ENCODE measurements at places on chromosomes 7 and 10.

GRCh38 chr7:51255536-51256208, 60.9 kb downstream of the COBL start:
- no peaks in the 10 kb centered on the region for H3K4me1 ChIP-seq
- no peaks in the 10 kb centered on the region for H3K36me3 ChIP-seq
- no peak overlapping the region for H3K27ac ChIP-seq
- peaks cover 7% of the 10 kb centered on the region for H3K27me3 ChIP-seq
- DNase-seq = no peak
- no peak overlapping the region for H3K4me3 ChIP-seq

GRCh38 chr7:5420067-5420880, 3.4 kb downstream of the TNRC18 start:
- H3K27me3 ChIP-seq = no peaks in the 10 kb centered on the region
- no peak for DNase-seq
- peak overlapping the region; percentile 5 for H3K27ac ChIP-seq
- H3K4me3 ChIP-seq = peak overlapping the region; percentile 82
- peaks cover 9% of the 10 kb centered on the region for H3K36me3 ChIP-seq

- H3K36me3 ChIP-seq = no peaks in the 10 kb centered on the region
These were observed 372.8 kb upstream of the CELF2 start for GRCh38 chr10:10644676-10645385.

- H3K27ac ChIP-seq = no peak overlapping the region
- H3K27me3 ChIP-seq = no peaks in the 10 kb centered on the region
- H3K4me1 ChIP-seq = no peaks in the 10 kb centered on the region
These were observed 118.0 kb downstream of the RAB11FIP2 start for GRCh38 chr10:117928741-117929140.

DNA sequence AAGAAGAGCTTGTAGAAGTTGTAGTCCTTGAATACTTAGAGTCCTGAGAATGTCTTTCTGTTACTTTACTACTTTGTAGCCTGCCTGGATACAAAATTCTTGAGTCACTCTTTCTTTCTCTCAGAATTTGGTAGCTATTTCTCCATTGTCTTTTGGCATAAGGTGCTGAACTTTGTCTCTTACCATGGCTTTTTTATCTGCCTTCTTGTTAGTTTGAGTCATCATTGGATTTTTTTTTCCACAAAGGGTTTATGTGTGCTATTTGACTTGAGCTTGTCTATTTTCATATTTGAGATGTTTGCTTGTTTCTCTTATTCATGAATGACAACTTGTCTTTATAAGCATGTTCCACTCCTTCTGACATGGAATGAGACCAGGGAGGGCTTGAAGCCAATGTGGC, 74.5 kb upstream of the EXOC6 start:
- H3K27ac ChIP-seq = no peak overlapping the region
- H3K36me3 ChIP-seq = no peaks in the 10 kb centered on the region
- DNase-seq = no peak
- no peaks in the 10 kb centered on the region for H3K4me1 ChIP-seq

- no peaks in the 10 kb centered on the region for H3K4me1 ChIP-seq
- no peaks in the 10 kb centered on the region for H3K27me3 ChIP-seq
- DNase-seq = no peak
- H3K36me3 ChIP-seq = no peaks in the 10 kb centered on the region
- no peak overlapping the region for H3K4me3 ChIP-seq
These were observed 22.4 kb downstream of the GPR141 start for GRCh38 chr7:37705976-37706375.

- H3K36me3 ChIP-seq = peaks cover 10% of the 10 kb centered on the region
- no peak for DNase-seq
- no peak overlapping the region for H3K4me3 ChIP-seq
- no peak overlapping the region for H3K27ac ChIP-seq
These were observed 56.9 kb downstream of the ADK start for GRCh38 chr10:74207691-74208480.

DNA sequence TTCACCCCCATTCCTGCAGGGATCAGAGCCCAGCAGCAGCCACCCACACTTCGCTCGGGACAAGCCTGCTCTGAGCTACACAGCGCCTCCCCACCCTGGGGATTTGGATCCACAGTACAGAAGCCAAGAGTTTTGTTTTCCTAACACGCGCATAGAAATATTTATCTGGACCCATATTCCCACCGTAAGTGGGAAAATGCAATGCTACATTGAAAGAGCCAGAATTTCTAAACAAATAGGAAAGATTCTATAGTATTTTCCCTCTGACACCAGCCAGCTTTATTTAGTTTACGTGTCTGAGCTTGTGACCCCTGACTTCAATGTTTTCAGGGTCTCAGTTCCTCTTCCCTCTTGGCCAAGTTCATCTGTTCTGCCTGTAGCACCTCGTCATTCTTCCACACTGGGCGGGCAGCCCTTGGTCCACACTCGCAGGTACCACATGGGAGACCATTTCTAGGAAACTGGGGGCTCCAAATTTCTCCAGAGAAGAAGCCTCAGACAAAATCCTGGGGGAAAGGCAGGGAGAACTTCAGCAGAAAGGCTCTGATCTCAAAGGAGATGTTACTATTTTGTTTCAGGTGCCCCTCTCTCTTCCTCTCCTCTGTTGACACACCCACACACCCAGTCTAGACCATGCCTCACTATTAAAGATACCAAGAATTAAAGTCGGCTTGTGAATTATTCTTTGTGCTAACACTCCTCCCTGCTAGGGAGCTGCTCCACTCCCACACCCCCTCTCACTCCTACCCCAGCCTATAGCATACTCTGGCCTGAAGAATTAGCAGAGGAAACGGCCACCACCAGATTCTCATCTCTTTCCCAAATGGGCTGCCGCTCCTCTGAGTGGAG, 116.0 kb upstream of the PCGF5 start:
- no peaks in the 10 kb centered on the region for H3K36me3 ChIP-seq
- H3K27me3 ChIP-seq = peaks cover 32% of the 10 kb centered on the region
- H3K27ac ChIP-seq = no peak overlapping the region
- no peak overlapping the region for H3K4me3 ChIP-seq

DNA sequence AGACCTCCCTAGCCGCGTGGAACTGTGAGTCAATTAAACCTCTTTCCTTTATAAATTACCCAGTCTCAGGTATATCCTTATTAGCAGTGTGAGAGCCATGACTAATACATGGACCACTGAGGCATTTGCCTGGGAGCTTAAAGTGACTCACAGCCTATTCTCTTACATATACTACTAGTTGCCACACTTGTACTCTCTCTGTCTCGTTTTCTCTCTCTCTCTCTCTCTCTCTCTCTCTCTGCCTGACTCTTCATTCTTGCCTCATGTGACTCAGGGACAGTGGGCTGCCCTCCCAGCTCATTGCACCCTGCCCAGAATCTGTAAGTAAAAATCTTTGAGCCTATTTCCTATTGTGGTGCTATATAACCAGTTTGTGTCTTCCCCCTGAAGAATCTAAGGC, 238.5 kb upstream of the MAGI2 start:
- H3K4me3 ChIP-seq = no peak overlapping the region
- peak; percentile 82 for DNase-seq
- no peaks in the 10 kb centered on the region for H3K4me1 ChIP-seq
- no peak overlapping the region for H3K27ac ChIP-seq
- H3K36me3 ChIP-seq = no peaks in the 10 kb centered on the region
- H3K27me3 ChIP-seq = no peaks in the 10 kb centered on the region

DNA sequence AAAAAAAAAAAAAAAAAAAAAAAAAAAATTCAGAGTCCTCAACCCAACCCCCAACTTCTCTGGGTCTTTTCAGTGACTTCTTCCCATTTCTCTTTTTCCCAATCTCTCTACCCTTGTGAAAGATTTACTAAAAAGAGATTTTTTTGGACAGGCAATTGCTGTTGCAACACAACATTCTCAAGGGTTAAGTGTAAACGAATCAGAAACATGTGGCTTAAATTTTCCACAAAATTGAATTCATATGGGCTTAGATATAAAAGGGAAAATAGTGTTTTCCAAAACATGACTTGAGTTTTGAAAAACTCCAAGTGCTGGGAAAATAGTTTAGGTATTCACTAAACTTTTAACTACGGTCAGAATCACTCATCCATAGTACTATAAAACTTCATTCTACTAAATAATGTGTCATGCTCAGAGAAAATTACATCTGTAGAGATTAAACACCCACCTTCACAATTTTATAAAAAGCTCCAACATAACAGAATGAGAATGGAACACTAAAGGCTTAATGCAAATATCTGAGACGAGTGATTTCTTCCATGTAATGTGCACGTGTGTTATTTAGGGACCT, 643.1 kb downstream of the PARD3 start:
- no peaks in the 10 kb centered on the region for H3K36me3 ChIP-seq
- peaks cover 4% of the 10 kb centered on the region for H3K4me1 ChIP-seq
- DNase-seq = no peak
- no peak overlapping the region for H3K27ac ChIP-seq
- no peak overlapping the region for H3K4me3 ChIP-seq

DNA sequence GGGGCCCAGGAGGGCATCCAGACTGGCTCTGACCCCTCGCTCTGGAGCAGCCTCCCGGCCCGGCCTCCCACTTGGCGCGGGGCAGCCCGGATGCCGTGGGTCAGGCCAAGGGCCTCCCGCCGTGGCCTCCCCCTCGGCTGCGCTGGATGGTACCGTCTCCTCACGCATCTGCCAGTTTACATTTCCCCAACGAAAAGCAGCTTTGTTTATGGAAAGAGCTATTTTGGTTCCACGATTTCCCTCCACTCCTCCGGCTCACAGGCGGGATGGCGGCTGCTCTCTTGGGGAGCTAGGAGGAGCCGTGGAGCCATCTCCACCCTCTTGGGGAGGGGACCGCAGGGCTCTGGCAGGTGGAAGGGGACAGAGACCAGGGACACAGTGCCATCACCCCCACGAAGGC, 93.2 kb upstream of the MYL10 start:
- H3K27ac ChIP-seq = no peak overlapping the region
- H3K36me3 ChIP-seq = no peaks in the 10 kb centered on the region

GRCh38 chr10:29642990-29643389, 8.2 kb upstream of the SVIL start:
- no peak overlapping the region for H3K27ac ChIP-seq
- DNase-seq = peak; percentile 88
- peaks cover 18% of the 10 kb centered on the region for H3K4me1 ChIP-seq
- no peaks in the 10 kb centered on the region for H3K27me3 ChIP-seq
- H3K4me3 ChIP-seq = peak overlapping the region; percentile 41
- peaks cover 21% of the 10 kb centered on the region for H3K36me3 ChIP-seq

DNA sequence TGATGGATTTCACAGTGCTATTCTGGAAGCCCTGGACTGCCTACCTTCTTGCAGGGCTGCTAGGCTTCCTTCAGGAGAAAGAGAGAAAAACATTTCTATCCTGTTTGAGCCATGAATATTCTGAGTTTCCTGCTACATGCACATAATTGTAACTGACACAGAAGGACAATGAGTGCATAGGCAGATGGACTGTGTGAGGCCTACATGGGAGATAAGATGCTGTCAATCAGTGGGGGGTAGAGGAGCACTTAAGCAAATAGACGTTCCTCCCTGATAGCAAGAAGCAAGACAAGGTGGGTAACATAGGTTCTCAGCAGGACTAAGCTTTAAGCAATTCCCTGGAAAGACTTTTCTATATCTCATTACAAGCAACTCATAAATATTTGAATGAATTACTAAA, 11.6 kb downstream of the ALDH18A1 start:
- DNase-seq = no peak
- H3K27ac ChIP-seq = no peak overlapping the region
- H3K4me3 ChIP-seq = no peak overlapping the region
- peaks cover 48% of the 10 kb centered on the region for H3K36me3 ChIP-seq
- no peaks in the 10 kb centered on the region for H3K27me3 ChIP-seq
- H3K4me1 ChIP-seq = peaks cover 4% of the 10 kb centered on the region

GRCh38 chr7:55733241-55734140, 129.1 kb downstream of the SEPTIN14 start:
- no peaks in the 10 kb centered on the region for H3K36me3 ChIP-seq
- DNase-seq = no peak
- H3K27ac ChIP-seq = no peak overlapping the region
- H3K4me3 ChIP-seq = no peak overlapping the region
- H3K4me1 ChIP-seq = no peaks in the 10 kb centered on the region

GRCh38 chr7:27774717-27775328, 34.9 kb downstream of the TAX1BP1 start:
- no peaks in the 10 kb centered on the region for H3K36me3 ChIP-seq
- no peak overlapping the region for H3K4me3 ChIP-seq
- H3K27me3 ChIP-seq = no peaks in the 10 kb centered on the region

DNA sequence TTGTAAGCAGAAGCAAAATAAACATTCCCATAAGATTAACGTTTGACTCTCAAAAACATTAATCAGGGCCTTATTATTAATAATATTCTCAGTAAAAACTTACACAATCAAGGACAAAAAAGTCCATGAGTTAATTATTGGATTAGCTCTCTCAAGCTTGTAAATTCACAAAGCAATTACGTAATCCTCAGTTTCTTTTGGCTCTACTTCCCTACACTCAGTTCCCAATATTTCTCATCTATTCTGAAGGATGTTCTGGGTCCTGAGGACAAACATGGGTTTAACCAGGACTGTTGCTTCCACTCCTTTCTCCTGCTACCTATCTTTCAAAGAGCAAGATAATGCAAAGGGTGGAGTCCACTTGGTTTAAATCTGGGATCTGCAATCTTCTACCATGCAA, 15.1 kb downstream of the FBXL13 start:
- H3K27me3 ChIP-seq = no peaks in the 10 kb centered on the region
- H3K36me3 ChIP-seq = no peaks in the 10 kb centered on the region
- H3K4me3 ChIP-seq = no peak overlapping the region

GRCh38 chr7:92949748-92950147, 113.4 kb upstream of the CDK6 start:
- no peaks in the 10 kb centered on the region for H3K4me1 ChIP-seq
- DNase-seq = no peak
- H3K4me3 ChIP-seq = no peak overlapping the region
- H3K27me3 ChIP-seq = peaks cover 3% of the 10 kb centered on the region
- no peak overlapping the region for H3K27ac ChIP-seq

- peaks cover 73% of the 10 kb centered on the region for H3K27me3 ChIP-seq
- no peak for DNase-seq
- no peaks in the 10 kb centered on the region for H3K36me3 ChIP-seq
- H3K27ac ChIP-seq = no peak overlapping the region
- H3K4me3 ChIP-seq = no peak overlapping the region
These were observed 71.4 kb downstream of the NEURL1 start for GRCh38 chr10:103564776-103565520.

DNA sequence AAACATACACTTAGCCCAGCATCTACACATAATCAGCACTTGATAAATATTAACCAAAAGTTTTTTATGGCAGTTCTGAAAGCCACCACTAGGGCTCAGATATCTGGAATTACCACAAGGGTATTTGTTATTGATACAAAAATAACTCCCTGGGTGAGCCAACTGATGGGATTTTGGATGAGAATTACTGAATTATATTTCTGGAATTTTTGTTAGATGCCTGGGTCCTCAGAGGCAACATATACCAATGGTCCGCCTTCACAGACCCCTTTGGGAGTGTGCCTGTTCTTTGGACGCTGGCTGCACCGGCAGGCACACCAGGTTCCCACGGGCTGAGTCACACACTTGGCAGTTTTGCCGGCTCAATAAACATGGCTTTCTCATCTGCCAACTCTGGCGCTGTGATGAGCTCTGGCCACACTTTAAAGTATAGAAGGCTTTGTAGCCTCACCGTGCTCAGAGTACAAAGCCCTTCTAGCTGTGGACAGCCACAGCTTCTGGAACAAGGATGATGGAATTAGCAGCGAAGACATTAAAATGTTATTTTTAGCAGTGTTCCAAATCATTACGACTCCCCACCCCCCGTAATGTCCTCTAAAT, 24.5 kb upstream of the EEPD1 start:
- peaks cover 8% of the 10 kb centered on the region for H3K4me1 ChIP-seq
- peak overlapping the region; percentile 73 for H3K27ac ChIP-seq
- peak; percentile 89 for DNase-seq
- H3K27me3 ChIP-seq = no peaks in the 10 kb centered on the region
- H3K4me3 ChIP-seq = no peak overlapping the region

- H3K4me3 ChIP-seq = peak overlapping the region; percentile 100
- no peak for DNase-seq
- peaks cover 49% of the 10 kb centered on the region for H3K36me3 ChIP-seq
- peak overlapping the region; percentile 33 for H3K27ac ChIP-seq
These were observed 650 bp upstream of the ZFAND2A start for GRCh38 chr7:1160670-1161021.

Measured in mesenchymal stem cell (in vitro differentiated cells and primary cell).